ENCODE measurements at places on chromosomes 4 and X.
A peak's percentile ranks its signal among the peaks of the same experiment; 100 is the strongest.

- DNase-seq: no peak
These were observed 11.7 kb downstream of the JCHAIN start for GRCh38 chr4:70654605-70655011.

DNA sequence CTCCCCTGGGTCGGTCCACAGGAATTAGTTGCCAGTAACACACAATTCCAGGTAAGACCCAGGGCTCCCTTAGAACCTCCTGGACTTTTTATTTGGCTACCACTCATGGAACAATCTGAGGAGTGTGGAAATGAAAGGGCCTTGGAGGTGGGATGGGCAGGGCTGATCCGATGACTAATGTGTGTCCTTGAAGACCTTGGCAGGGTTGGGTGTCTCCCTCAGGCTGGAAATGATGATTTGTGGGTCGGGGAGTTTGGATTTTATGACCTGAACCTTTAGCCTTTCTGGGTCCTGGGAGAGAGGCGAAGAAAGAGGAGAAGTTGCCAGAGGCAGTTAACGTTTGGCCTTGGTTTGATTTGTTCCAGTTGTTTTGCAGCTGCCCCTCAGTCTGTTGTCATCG, 425.0 kb downstream of the MID1IP1 start:
- DNase-seq: no peak

DNA sequence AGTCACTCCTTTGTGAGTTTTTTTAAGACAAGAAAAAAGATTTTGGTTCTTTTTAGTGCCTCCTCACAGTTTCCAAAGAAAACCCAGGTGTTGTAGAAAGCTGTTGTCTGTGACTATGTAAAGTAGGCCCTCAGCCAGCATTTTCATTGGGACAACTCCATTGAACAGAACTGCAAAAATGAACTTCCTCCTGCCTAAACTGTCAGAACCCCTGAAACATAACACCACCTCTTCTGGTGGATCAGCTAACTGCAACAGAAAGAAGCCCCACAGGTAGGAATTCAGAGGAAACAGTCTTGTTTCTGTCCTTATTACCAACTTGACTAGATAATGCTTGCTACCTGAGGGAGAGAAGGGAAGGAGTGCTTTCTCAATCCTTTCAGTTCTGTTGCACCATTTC, 3.4 kb upstream of the ATP11C start:
- no peak for DNase-seq

GRCh38 chr4:37837446-37837845, 11.0 kb downstream of the PGM2 start:
- no peak for DNase-seq

- peak; percentile 84 for DNase-seq
These were observed at the start of gene SLC35A2 for GRCh38 chrX:48911412-48912182. TSS of gene SLC35A2 (minus strand) at chrX:48911646. CDS start at chrX:48911636, 10 bp downstream.

DNA sequence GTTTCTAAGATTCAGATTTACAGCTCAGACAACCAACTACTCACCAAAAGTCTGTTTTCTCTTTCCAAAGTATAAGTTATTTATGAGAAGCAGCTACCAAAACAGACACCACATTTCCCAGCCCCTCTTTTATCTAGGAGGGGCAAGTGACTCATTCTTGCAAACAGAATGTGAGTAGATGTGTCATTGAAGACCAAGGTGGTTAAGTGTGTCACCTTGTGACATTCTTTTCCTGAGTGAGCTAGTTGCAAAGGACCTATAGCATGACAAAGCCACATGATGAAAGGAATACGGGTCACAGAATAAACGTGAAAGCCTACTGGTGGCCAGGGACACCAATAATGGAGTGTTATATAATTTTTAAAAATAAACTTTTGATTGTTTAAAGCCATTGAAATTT, 50.0 kb downstream of the SLC7A11 start:
- no peak for DNase-seq

DNA sequence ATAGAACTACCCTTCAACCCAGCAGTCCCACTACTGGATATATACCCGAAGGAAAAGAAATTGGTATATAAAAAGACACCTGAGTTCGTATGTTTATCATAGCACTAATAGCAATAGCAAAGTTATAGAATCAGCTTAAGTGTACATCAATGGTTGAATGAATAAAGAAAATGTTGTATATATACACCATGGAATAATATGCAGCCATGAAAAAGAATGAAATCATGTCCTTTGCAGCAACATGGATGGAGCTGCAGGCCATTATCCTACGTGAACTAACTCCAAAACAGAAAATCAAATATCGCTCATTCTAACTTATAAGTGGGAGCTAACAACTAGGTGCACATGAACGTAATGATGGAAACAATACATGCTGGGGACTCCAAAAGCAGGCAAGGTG, 143.5 kb upstream of the GK2 start:
- no peak for DNase-seq

- no peak for DNase-seq
These were observed 981 bp upstream of the PITX2 start for GRCh38 chr4:110623718-110624397.

- DNase-seq: no peak
These were observed 233.3 kb downstream of the NDST4 start for GRCh38 chr4:114879916-114880669.

DNA sequence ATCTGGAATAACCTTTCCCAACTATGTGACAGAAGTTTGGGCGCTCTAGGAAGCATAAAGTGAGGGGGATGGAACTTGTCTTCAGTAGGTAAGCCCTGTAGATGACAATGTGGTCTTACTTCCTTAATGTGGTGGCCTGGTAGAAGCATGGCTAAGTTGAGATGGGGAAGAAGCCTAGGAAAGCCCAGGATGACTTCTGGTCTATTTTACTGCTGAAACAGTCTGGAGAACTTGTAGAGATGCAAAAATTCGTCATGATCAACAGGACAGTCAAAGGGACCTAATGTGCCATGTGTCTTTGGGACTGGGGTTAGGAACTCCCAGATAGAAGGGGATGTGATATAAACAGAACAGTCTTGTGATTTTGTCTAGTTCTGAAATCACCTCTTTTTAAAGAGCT, 40.8 kb downstream of the CCNG2 start:
- no peak for DNase-seq

- DNase-seq: no peak
These were observed 48.4 kb upstream of the KIT start for GRCh38 chr4:54609310-54609709.

DNA sequence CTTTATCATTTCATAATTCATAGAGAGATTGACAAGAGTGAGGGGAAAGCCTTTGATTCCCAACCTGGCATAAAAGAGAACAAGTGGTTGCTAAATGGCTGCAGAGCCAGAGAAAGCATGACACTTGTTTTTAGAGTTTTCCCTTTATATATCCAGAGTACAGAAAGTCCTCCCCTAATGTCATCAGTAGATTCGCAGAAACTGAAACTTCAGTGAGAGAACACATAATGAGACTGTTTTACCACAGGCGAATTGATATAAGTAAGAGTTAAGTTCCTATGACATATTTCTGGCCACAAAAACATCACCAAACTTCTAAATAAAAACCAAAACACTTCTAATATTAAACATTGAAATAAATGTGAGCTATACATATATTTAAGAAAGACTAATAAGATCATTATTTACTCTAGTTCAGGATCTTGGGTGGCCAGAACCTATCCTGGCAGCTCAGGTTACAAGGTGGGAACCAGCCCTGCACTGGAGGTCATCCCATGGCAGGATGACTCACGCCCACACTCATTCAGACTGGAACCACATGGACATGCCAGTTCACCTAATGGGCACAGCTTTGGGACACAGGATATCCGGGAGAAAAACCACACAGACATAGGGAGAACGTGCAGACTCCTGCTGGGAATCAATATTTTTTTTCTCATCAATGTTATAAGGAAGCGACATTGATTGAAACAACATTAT, 35.5 kb downstream of the NWD2 start:
- no peak for DNase-seq

GRCh38 chr4:160238790-160239189, 1135.9 kb downstream of the RAPGEF2 start:
- no peak for DNase-seq

DNA sequence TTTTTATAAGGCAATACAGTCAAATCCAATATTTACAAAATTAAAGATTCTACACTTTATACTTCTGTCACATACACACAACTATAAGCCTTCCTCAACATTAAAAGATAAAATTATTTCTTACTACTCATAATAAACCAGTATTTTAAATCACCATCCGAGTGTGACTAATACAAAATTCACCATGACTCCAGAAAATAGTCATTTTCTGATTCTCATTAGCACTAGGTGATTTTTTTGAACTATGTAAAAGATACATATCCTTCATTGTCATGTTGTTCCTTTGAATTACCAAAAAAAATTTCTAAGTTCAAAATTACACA, 646 bp upstream of the SLC7A11 start:
- no peak for DNase-seq

GRCh38 chr4:30717208-30718020, 2.8 kb upstream of the PCDH7 start:
- peak; percentile 31 for DNase-seq

DNA sequence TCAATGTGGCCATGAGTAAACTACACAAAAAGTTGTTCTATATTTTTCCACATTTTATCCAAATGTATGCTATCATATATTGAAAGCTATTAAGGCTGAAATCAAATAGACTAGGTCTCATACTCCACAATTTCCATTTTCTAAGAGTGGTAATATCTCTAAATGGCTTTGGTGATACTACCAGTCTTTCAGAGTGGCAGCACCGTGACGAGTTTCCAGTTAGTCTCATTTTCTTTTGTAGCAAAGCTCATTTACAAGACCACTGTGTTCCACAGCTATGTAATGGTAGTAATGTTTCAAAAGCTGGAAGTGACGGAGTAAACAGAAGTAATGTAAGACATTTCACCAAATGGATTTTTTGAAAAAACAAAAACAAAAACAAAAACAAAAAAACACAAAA, 228.2 kb downstream of the PPP3CA start:
- no peak for DNase-seq

DNA sequence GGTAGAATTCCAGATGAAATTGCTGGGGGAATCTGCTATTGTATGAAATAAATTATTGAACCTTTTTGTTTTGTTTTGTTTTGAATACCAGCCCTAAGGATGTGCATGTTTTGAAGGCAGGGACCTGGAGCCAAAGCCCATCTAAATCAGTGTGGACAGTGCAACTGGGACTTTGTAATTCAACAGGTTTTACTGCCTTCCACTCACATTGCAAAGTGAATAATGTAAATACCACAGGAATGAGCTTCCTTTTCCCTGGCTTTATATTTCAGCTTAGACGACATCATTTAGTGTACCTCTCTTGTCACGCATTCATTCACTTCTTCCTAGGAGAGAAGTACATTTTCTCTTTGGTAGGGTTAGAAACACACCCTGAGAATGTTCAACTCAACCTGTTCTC, 795.0 kb downstream of the CENPC start:
- DNase-seq: no peak

- DNase-seq: no peak
These were observed 10.3 kb downstream of the EGFL6 start for GRCh38 chrX:13579661-13580060.
